ENCODE measurements at places on chromosomes 7 and 10. TPM values are rescaled to one million over a fixed set of nuclear protein-coding genes. Genes with fewer than 3 reads are reported as not detected.

Gene PCBD1
- 25.5 TPM for total RNA-seq

Gene STEAP1B
- 12.3 TPM for total RNA-seq

Gene PDLIM1
- 38.0 TPM for total RNA-seq

Gene SFTPA1
- 0.48 TPM for total RNA-seq

Gene KIF20B
- 10.4 TPM for total RNA-seq

Gene OGDH
- total RNA-seq, result 33.9 TPM

Gene MKX
- 10.1 TPM for total RNA-seq

Gene UNCX
- total RNA-seq, result not detected
